ENCODE measurements at places on chromosomes 7 and 10. TPM values are rescaled to one million over a fixed set of nuclear protein-coding genes. Genes with fewer than 3 reads are reported as not detected.

C10orf53 gene
- total RNA-seq, result not detected

DNA sequence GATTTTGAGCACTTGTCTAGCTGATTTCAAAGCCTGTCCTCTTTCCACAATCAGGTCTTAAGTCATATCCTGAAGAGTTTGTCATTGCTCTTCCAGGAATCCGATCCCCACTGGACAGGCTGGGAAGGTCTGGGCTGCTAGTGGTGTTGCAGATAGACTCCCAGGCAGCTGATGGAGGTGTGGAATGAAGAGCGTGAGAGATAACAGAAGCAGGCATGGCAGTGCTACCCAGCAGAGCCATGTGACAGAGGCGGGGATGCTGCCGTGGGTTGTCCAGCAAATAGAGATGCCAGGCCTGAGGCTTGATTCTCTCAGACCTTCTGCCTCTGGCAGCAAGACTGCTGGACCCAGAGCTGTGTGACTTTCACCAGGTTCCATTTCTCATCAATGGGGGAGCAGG is 116.5 kb upstream of the EEPD1 start:
- no peak for DNase-seq

DNA sequence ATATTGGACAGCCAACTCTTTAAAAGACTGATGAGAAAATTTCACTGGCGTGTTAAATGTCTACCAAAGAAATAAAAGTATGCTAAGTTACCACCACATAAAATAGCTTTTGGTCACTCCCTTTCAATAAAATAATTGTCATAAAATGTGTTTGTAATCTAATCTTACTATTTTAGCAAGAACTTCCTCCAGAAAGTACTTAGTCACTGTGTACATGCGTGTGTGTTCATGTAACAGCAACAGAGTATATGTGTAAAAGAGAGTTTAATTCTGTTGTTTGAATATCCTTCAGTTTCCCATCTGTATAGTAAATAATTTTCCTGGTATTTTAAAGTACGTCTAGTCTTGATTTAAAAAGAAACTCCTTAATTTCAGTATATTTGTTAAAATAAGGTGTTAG is 35.0 kb upstream of the WASL start:
- no peak for DNase-seq

- DNase-seq, result no peak
These were observed 86.6 kb upstream of the UNC5B start for GRCh38 chr10:71125749-71126107.

DNA sequence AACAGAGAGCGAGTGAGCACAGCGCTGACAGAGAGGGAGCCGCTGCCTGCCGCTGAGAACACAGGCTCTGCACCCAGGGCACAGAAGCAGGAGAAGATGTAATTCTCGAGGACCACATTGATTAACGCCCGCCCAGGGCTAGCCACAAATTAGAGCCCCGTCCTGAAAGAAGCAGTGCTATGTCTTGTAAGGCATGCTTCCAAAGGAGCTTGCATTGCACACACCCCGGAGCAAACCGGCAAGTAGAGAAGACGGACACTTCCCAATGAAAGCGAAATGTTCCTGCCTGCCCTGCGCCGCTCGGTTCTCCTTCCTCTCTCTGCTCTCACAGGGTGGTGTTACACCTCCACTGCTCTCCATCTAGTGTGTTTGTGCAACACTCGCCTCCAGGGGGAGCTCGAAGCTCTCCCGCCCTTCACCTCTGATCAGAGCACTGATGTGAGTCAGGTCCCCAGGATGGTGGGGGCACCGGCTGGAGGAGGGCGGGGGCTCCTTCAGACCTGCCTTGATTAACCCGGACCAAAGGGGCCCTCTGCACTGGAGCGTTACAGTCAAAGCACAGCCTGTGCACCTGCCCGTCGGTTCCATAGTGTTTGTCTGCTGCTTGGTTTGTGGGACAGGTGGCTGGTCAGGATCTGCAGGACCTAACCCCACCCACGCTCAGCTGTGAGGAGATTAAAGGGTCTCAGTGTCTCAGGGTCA is 316.5 kb downstream of the ADARB2 start:
- no peak for DNase-seq
